ENCODE measurements at places on chromosomes 11 and 22. TPM values are rescaled to one million over a fixed set of nuclear protein-coding genes. Genes with fewer than 3 reads are reported as not detected.

GRCh38 chr11:124898711-124899110, 1.0 kb upstream of the ROBO4 start:
- DNase-seq: no peak

DNA sequence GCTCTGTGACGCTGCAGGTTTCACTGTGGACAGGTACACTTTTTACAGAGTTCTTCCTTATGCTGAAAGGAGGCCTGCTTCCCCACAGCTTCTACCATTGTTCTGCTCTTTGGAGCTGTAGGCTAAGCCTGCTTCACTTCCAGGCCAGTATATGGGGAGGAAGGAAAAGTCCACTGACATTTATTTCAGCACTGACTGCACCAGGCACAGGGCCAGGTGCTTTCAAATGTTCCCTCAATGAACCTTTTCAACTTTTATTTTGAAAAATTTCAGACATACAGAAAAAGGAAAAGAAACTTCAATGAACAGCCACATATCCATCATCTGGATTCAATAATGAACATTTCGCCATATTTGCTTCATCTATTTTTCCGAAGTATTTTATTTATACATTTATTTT, 22.0 kb downstream of the POU2F3 start:
- DNase-seq: no peak

OR52N4 gene
- 1.2 TPM for total RNA-seq

- no peak for DNase-seq
These were observed 1.3 kb upstream of the BARX2 start for GRCh38 chr11:129374081-129374992.

- DNase-seq: no peak
These were observed 16.8 kb downstream of the DGKZ start for GRCh38 chr11:46364056-46364455.

- no peak for DNase-seq
These were observed 9.1 kb downstream of the WT1 start for GRCh38 chr11:32426192-32426591.

All from natural killer cell (primary cell).